Tibial nerve (tissue), 4 donors: ENCODE measurements at places on chromosomes 12 and 14.

GRCh38 chr12:114238808-114239207, 167.1 kb downstream of the TBX5 start:
- no peak for DNase-seq

DNA sequence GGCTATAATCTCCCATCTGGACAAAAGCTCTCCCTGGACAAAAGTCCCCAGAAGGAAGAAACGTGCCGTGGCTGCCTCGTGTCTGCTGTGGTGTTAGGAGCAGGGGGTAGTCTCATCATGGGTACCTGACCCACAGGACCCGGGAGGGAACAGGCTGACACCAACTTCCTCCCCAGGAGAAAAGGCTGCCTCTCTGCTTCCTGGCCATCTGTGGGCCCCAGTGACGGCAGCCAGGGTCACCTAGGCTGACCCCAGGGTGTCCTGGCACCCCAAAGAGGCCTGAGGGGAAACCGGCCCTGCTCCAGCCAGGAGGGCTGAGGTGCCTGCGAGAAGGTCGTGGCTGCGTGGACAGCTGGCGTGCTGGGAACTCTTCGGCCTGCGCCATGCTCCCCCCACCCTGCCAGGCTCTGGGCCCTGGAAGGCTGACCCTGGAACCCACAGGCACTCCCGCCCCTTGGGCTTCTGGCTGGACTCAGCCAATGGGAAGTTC, 133.9 kb downstream of the RFLNA start:
- no peak for DNase-seq

DNA sequence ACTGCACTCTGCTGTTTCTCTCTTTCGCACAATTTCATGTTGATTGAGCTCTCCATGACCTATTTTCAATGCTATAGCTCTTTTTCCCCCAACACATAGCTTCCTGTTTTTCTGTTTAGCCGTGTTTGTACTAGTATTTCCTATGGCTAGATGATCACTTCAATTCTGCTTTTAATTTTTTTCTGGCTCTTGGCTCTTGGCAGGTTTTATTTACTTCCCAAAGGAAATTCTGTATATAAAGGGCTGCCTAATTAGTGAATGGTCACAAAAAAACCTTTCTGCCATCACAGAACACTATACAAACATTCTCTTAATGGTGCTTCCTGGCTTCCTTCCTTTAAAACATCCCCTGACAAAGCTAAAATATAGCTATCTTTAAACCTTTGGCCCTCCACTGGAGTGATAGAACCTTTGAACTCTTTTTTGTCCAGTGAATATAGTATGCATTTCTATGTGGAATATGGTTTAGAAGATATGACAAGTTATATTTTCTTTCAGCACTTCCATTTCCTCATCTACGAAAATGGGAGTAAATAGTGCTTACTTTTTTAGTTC, 88.2 kb downstream of the RASSF9 start:
- no peak for DNase-seq

- DNase-seq = no peak
Observed at GRCh38 chr14:75292101-75292563, 13.5 kb downstream of the FOS start.

- no peak for DNase-seq
Observed at GRCh38 chr12:19489168-19489567, 49.9 kb downstream of the AEBP2 start.

GRCh38 chr12:31868965-31869364, 90.2 kb upstream of the RESF1 start:
- DNase-seq = no peak

- DNase-seq = no peak
Observed at GRCh38 chr14:75577090-75577489, 1.3 kb upstream of the FLVCR2 start.

- no peak for DNase-seq
Observed at GRCh38 chr14:94483071-94483451, 7.1 kb upstream of the SERPINA9 start.

DNA sequence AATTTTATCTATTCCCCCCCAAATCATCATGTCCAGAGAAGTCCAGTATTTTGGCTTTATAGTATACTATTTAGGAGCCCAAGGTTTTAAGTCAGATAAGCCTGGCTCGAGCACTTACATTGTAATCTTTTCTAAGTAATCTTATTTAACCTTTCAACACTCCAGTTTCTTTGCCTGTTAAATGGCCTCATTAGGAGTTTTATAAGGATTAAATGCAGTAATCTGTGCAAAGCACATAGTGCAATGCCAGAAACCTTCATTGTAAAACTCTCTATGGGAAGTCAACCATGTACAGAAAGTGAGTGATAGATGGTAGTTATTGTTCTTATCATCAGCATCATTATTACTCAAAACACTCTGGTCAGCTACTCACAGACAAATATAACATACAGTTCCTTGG, 1330.4 kb downstream of the SLC16A7 start:
- DNase-seq = no peak

GRCh38 chr14:92603309-92604242, 90.0 kb downstream of the RIN3 start:
- no peak for DNase-seq

GRCh38 chr12:64891629-64892028, 67.2 kb downstream of the TBC1D30 start:
- no peak for DNase-seq

GRCh38 chr12:129401572-129401971, 502.3 kb downstream of the TMEM132D start:
- DNase-seq = no peak

DNA sequence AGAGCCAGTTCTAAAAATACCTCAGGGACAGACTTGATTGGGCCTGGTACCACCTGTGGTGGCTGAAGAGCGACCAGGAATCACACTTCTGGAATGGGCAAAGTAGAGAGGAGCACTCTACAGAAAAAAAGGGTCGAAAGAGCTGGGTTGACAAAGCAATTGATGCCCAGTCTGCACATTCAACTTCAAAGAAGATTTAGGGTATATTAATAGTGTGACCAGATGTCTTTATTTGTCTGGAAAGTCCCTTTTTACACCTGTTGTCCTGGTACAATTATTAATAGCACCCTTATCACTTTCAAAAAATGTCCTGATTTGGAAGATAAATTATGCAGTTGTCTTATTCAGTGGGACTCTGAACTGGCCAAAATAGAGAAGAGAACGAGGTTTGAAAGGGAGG, 137.5 kb downstream of the DYRK2 start:
- DNase-seq = no peak

DNA sequence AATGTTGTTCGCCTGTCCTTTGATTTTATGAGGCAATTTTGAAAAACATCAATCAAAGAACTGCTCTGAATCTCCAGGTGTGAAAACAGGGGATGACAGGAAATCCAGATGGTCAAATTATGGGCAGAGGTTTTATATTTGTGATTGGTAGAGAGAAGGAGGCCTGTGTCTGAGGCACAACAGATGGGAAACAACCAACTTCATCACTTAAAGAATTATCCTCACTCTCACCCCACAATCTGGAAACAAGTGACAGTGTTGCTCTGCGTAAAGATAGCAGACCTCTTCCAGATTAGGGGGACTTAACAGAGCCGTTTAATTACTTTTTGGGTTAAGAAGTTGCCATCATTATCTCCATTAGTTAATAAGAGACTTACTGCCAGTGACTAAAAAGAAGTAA, 64.1 kb upstream of the EGLN3 start:
- DNase-seq = no peak

GRCh38 chr12:93571925-93572711, at the start of gene SOCS2:
Gene SOCS2 (plus strand): TSS chr12:93572675. CDS start chr12:93572898, 223 bp downstream.
- DNase-seq = peak; percentile 24

DNA sequence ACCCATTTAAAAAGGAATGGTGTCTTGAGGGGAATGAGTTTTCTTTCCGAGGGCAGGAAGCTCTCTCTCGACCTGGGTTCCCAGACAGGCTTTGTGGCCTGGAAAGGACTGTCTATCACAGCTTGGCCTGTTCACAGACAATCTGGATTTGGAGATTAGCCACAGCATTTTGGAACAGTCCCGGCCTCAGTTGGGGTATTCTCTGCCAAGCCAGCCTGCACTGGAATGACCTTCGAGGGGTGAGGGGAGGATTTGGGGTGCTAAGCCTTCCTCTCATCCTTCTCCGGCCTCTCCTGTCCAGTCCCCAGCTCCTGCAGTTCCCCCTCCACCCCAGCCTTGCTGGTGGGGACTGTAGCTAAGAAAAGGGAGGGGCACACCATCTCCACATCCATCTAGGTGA, 13.0 kb downstream of the TBX5 start:
- DNase-seq = no peak

DNA sequence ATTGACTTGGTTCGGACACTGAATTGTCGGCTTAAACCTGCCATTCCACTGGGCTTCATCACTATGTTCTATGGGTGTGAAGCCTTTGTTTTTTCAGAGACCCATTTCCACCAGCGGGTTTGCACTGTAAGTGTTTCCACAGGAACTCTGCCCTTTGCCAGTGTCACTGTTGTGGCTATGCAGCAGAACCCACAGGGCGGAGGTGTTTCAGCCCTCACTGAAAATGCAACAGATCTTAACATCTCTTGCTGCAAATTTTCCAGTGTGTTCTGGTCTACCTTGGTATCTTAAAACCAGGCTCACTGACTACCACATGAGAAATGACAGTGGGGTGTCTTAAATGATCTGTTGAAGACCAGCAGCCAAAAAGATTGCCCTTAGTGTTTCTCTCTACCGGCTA, 21.1 kb downstream of the PRKCH start:
- DNase-seq = no peak

- DNase-seq = no peak
Observed at GRCh38 chr14:96103560-96104460, 64.6 kb downstream of the C14orf132 start.

DNA sequence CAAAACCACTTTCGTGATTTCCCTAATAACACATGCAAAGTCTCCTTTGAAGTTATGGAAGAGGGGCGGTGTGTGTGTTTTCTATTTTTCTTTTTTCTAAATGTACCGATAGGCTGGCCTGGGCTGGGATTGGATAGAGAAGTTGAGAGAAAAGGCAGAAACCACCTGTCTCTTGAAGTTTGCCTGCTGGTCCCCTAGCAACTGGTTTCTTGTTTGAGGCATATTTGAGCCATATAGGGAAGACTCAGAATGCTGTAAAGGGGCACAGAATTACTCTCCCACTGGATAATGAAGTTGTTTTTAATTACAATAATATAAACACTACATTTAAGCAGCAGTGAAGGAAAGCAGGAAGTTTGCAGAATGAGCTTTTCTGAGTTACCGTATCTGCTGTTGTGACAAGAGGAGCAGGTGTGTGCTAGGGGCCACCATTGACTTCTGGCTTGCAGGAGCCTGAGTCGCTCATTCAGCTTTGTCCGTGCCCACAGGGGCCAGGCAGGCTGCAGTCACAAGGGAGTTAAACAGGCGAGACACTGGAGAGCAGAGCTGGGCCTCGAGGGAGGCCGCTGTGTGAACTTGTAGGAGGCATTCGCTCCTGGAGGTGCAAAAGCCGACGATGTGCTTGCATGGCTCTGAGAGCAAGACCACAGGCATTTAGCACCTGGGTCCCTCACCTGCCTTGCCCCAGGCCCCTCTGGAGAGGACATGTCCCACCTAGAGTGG, 173.8 kb upstream of the RGS6 start:
- no peak for DNase-seq

DNA sequence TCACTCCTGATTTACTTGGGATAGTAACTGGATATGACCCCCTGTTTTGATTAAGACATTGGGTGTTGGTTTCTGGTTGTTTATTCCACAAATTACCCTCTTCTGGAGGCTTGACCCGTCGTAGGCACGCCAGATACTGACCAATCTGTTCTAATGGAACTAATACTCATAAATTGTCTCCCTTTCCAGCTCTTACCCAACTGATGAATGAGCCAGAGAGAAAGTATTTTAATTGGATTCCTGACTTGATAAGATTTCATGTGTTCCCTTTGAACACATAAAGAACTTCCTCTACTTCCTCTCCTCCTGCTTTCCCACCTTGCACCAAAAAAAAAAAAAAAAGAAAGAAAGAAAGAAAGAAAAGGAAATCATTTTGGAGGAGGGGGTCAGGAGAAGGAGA, 340.9 kb downstream of the PCNX1 start:
- DNase-seq = no peak

GRCh38 chr12:24960222-24960855, 11.4 kb upstream of the BCAT1 start:
- DNase-seq = no peak

DNA sequence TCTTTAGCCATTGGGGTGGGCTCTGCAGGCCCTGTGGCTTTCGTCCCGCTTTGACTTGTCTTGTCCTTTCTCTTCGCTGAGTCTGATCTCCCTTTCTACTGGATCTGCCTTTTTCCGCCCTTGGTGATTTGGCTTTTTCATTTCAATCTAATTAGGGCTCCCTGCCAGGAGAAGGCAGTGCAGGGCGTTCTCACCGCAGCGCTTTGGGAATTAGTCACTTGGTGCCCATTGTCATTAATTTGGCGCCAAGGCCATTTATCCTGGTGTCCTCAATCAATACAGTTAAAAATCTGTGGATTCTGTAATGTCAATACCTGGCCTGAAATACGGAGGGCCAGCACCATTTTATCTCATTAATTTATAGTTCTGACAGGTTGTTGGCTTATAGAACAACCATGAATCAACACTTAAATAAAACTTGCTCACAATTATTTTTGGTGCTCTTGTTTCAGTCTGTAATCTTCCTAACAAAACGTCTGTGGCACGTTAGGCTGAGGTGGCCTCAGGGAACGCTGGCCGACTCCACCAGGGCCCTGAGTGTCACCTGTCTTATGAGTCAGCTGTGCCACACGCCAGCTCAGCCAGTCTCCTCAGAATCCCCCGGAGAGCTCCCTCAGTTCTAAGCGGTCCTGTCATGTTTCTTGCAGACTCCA, 115.7 kb downstream of the BEGAIN start:
- DNase-seq = no peak

DNA sequence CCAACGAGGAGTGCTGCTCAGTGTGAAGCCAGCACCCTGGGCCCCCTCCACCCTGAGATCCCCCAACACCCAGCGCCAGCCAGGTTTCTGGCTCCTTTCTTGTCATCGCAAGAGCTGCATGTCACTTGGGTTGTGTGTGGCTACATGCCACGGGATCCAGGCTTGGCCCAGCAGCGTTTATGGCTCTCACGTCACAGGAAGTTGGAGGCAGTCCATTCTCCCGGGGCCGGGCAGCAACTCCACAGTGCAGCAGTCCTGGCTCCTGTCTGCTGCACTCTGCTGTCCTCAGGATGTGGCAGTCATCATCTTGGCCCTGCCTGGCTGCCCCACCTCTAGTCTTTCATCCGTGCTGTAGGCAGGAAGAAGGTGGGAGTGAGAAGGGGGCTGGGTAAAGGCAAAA, 78.3 kb downstream of the AACS start:
- no peak for DNase-seq
